GM04504 (cell line): ENCODE measurements at places on chromosomes 1 and 21.

DNA sequence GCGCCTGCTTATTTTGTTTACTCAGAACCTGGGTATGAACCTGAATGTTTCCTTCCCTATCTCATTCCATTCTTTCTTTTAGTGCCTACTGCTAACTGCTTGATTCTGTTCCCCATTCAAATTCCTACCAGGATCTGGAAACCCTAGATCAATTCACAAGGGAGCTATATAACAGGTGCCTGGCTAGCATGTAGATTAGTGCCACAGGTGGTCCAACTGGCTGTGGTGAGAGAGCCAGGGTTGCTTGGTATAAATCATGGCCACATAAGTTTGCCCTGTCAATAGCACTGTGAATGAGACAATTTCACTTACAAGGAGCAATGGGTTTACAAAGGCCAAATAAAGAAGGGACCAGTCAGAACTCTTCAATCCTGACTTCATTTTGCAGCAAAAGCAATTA, 6.6 kb upstream of the PRPF38B start:
- DNase-seq, result no peak

DNA sequence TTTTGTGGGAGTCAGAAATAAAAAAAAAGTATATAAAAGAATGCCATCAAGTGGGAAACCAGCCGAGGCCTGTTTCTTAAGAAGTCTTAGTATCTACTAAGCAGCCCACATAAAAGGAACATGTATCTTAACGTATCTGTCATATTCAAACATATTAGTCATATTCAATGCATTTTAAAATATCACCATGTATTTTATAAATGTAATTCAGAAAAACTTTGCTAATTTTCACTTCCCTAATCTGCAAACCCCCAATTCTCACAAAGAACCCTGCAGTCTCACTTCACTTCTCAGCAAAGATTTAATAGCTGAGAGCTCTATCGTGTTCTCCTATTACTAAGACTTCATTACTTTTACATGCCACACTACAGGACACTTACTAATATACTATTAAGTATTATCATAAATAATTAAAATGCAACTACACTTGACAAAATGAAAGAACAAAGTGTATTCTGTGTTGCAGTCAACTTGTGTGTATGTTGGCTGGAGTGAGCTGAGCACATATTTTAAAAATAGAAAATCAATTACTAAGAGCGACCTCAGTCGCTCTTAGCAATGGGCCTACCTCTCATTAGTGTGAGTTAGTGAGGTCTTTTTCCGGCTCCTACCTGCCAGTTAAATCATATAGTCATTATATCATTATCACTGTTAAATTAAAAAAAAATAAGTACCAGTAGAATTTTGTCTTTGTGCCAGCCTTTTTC, 484.3 kb downstream of the LMO4 start:
- DNase-seq, result no peak

- no peak for DNase-seq
Measured at GRCh38 chr1:18693256-18694098, 62.8 kb downstream of the PAX7 start.

DNA sequence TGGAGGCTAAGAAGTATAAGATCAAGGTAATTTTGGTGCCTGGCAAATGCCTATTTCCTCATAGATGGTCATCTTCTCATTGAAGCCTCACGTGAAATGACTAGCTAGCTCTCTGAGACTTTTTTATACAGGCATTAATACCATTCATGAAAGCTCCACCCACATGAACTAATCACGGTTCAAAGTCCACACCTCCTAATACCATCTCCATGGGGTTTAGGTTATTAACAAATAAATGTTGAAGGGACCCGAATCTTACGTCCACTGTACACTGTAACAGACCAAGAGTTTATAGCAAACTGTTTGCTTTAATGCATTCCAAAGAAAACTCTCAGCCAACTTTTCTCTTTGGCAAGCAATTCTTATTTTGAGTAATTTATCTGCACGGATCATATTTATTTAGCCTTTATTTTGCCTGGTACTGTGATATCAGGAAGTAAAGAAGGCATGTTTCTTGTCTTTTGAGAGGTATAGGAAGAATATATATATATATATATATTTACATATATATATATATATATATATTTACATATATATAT, 296.1 kb upstream of the LRRC7 start:
- no peak for DNase-seq

GRCh38 chr1:152906023-152906565, 2.3 kb upstream of the IVL start:
- DNase-seq, result peak; percentile 58

DNA sequence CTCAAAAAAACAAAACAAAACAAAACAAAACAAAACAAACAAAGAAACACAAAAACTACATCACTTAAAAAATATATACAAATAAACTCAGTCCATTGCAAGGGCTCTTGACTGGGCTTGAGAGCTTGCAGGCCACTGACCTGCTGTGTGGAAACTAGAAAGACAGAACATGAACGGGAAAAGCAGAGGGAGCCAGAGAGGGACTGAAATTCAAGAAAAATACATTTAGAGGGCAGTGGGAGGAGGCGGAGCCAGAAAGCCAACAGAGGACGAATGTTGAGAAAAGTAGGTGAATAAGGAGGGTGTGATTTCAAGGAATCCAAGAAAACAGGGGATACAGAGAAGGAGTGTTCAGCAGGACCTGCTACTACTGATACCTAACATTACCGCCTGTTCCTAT, 41.4 kb upstream of the PLA2G2C start:
- DNase-seq, result no peak

DNA sequence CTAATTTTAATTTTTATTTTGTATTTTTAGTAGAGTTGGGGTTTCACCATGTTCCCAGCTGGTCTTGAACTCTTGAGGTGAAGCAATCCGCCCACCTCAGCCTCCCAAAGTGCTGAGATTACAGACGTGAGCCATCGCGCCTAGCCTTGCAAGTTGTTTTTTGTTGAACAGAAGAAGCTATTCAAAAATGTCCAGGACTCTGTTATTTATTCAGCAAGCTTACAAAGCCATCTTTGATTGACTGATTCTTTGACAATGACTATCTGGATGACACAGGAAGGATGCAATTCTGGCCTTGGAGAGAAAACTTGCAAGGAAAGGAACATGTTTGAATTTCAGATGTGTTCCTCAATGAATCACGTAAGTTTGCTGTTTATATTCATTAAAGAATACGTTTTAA, 63.5 kb downstream of the MAP3K7CL start:
- no peak for DNase-seq

GRCh38 chr1:37100310-37100709, 66.0 kb upstream of the GRIK3 start:
- DNase-seq, result no peak

- DNase-seq, result no peak
Measured at GRCh38 chr1:226722901-226723656, 16.0 kb downstream of the ITPKB start.

- no peak for DNase-seq
Measured at GRCh38 chr1:41927118-41927517, 8.4 kb upstream of the HIVEP3 start.

DNA sequence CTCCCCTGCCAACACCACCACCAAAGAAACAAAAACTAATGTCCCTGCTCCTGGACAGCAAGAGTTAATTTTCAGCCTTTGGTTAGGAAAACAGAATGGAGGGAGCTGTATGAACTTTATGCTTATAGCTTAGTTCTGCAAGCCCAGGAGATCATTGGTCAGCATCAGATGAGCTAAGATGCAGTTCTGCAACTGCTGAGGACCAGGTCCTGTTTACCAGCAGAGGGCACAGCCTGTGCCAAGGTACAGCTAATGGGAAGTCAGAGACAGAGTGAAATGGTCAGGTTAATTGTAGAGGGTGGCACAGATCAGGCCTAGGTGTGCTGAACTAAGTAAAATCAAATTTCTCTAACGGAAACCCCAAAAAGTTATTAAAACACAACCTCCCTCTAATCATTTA, 161.3 kb downstream of the ROR1 start:
- DNase-seq, result no peak

DNA sequence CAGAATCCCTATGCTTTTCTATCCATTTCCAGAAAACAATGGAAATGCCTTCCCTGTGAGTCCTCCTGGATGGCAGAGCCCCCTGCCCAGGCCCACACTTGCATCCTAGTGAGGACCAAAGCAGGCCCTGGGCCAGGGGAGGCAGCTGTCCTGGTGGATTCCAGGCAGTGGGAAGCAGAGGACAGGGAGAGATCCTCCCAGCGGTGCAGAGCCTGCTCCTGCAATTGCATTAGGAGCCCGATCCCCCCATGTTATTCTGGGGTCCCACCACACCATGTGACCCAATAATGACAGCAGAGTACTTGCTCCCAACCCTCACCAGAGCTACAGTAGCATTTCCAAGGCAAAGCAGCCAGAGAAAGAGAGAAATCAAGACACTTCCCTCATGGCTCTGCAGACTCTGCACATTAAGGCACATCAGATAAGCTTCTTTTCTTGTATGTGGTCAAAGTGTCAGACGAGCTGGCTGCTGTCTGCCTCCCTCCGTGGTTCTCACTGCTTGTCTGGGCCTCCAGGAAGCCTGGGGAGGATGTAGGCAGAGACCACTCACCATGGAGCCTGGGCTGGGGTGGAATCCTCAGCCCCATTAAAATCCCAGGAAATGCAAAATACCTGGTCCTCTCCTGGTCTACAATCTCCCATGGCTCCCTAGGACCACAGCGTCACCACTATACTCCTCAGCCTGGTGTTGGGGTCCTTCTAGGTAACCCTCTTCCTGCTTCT, 54.9 kb upstream of the RUNX3 start:
- no peak for DNase-seq

DNA sequence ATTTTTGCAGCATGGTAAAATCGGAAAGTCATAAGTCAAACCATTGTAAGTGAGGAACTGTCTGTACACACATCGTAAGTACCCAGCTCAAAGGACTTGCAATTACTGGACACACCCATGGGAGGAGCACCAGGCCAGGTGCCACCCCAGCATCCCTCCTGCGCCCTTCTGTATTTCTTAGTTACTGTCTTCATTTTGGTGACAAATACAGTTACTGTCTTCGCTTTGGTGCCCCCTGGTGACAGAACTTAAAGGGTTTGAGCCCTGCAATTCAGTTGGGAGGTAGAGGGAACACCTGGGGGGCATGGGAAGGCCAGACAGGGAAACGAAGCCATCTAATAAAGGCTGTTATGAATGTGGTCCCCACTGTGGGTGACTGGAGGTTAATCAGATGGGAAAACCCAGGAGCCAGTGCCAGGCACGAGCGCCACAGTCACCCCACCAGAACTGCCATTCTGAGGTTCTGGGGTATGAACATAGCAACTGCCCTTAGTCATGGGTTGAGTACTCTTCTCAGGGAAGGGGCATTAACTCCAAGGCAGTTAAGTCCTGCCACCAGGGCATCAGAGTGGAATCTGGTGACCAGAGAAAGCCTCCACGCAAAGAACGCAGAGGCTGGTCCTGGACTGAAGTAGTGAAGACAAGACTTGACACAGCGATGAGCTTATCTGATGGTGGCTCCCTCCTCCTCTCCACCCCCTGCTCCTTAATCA, 612.9 kb downstream of the PTPRU start:
- peak; percentile 15 for DNase-seq

- no peak for DNase-seq
Measured at GRCh38 chr1:207021139-207021861, 11.3 kb downstream of the C1orf116 start.

DNA sequence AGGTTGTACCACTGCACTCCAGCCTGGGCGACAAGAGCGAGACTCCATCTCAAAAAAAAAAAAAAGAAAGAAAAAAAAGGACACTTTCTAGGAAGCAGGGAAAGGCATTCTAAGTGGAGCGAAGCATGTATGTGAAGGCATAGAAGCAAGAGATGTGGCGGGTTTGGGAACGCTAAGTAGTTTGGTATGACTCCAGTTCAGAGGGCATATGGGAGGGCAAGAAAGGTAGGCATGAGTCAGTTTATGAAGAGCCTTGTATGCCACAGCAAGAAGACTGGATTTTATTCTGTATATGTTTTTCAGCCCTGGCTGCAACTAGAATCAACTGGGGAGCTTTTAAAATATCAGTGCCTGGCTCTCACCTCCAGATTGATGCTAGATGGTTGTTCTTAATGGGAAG, 4.4 kb upstream of the ELOVL1 start:
- no peak for DNase-seq

- no peak for DNase-seq
Measured at GRCh38 chr1:11285883-11286734, 13.1 kb downstream of the UBIAD1 start.

DNA sequence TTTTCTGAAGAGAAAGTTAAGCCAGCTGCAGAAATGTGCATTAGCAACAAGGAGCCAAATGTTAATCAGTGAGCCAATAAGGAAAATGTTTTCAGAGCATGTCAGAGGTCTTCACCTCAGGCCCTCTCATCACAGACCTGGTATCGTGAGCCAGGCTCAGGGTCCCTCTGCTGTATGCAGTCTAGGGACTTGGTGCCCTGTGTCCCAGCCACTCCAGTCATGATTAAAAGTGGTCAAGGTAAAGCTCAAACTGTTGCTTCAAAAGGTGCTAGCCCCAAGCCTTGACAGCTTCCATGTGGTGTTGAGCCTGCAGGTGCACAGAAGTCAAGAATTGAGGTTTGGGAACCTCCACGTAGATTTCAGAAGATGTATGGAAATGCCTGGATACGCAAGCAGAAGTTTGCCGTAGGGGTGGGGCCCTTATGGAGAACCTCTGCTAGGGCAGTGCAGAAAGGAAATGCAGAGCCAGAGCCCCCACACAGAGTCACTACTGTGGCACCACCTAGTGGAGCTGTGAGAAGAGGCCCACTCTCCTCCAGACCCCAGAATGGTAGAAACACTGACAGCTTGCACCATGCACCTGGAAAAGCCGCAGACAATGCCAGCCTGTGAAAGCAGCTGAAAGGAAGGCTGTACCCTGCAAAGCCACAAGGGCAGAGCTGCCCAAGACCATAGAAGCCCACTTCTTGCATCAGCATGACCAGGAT, 1128.7 kb downstream of the AMY1C start:
- no peak for DNase-seq

- no peak for DNase-seq
Measured at GRCh38 chr1:21436488-21437340, 3.2 kb upstream of the NBPF3 start.

- no peak for DNase-seq
Measured at GRCh38 chr1:242023805-242024204, 24.9 kb upstream of the MAP1LC3C start.

- DNase-seq, result no peak
Measured at GRCh38 chr1:64839261-64839660, 94.4 kb downstream of the RAVER2 start.

GRCh38 chr1:39976732-39977131, 21.8 kb downstream of the MFSD2A start:
- no peak for DNase-seq

- no peak for DNase-seq
Measured at GRCh38 chr1:153431002-153431401, 14.7 kb downstream of the S100A7A start.

- DNase-seq, result peak; percentile 35
Measured at GRCh38 chr1:210883821-210884220, 250.1 kb downstream of the KCNH1 start.

DNA sequence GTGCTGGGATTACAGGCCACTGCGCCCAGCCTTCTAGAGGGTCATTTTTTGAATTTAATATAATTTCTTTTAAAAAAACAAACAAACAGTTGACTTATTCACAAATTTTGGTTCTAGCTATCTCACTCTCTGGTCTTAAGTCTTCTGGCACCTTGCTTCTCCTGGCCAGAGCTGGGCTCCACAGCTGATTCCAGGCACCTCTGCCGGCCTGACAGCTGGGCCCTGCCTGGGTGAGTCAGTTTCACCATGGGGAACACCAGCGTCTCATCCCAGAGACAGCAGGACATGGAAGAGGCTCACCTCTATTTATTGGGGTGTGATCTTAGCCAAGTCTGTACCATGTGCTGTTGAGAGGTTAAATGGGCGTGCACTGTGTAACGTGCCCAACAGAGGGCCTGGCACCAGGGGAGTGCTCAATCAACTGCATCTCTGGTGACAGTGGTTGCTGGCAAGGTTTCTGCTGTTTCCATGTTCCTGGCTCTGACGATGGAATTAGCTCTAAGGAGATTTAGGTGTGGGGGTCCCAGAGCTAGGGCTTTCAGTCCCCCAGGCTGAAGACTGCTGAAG, 956 bp downstream of the CPLANE2 start:
- DNase-seq, result no peak
